ENCODE measurements at places on chromosomes 3 and 15.

- H3K4me1 ChIP-seq = no peaks in the 10 kb centered on the region
- no peak for DNase-seq
- no peaks in the 10 kb centered on the region for H3K36me3 ChIP-seq
- no peak overlapping the region for H3K4me3 ChIP-seq
Measured at GRCh38 chr3:149270180-149270579, 48.6 kb upstream of the CP start.

- no peaks in the 10 kb centered on the region for H3K36me3 ChIP-seq
- H3K4me3 ChIP-seq = no peak overlapping the region
- no peak for DNase-seq
- no peaks in the 10 kb centered on the region for H3K27me3 ChIP-seq
Measured at GRCh38 chr3:112304611-112305010, 10.6 kb upstream of the SLC9C1 start.

DNA sequence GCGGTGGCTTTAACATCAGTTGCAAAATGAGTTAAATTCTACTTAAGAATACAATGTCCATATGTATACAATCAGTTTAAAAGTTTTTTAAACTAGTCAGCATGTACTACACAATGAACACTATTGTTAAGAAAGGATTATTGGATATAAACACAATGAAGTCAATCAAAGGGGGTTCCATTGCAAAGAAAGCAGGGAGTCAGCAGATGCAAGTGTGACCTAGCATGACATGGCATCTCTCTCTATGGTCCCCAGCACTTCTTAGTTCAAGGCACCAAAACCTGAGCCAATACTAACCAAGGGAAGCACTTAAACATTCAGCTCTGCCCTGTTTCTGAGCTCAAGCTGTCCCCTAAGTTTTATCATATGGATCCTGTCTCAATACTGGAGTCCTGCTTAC lies 17.0 kb downstream of the KLHL6 start:
- H3K4me3 ChIP-seq = no peak overlapping the region
- no peak for DNase-seq
- H3K4me1 ChIP-seq = no peaks in the 10 kb centered on the region
- no peak overlapping the region for H3K27ac ChIP-seq
- no peaks in the 10 kb centered on the region for H3K36me3 ChIP-seq
- no peaks in the 10 kb centered on the region for H3K27me3 ChIP-seq

DNA sequence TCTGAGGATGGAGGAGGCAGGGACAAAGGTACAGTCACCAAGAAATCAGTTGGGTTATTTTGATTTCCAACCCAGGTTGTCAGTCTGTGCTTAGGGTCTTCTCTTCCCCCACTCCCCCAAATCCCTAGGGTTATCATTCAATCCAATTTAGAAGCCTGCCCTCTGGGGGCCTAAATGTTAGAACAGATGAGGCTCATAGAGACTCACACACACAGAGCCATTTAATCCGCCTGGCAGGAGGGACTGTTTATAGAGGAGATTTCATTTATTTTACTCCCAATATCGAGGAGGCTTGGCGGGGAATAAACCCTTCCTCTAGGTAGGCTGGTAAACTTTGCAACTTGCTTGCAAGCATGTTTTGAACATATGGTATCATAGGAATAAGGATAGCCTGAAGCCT lies 52.8 kb downstream of the RHCG start:
- H3K4me1 ChIP-seq = no peaks in the 10 kb centered on the region
- H3K36me3 ChIP-seq = no peaks in the 10 kb centered on the region
- H3K27me3 ChIP-seq = peaks cover 3% of the 10 kb centered on the region
- H3K4me3 ChIP-seq = no peak overlapping the region
- no peak for DNase-seq

- H3K4me3 ChIP-seq = no peak overlapping the region
- no peaks in the 10 kb centered on the region for H3K36me3 ChIP-seq
- DNase-seq = no peak
- no peak overlapping the region for H3K27ac ChIP-seq
- H3K4me1 ChIP-seq = no peaks in the 10 kb centered on the region
Measured at GRCh38 chr3:181265750-181266333, 276.3 kb upstream of the DNAJC19 start.

GRCh38 chr15:62989366-62990055 lies 53.0 kb upstream of the TPM1 start:
- H3K27me3 ChIP-seq = peaks cover 14% of the 10 kb centered on the region
- no peak overlapping the region for H3K4me3 ChIP-seq
- no peak for DNase-seq
- no peaks in the 10 kb centered on the region for H3K36me3 ChIP-seq
- H3K27ac ChIP-seq = no peak overlapping the region

DNA sequence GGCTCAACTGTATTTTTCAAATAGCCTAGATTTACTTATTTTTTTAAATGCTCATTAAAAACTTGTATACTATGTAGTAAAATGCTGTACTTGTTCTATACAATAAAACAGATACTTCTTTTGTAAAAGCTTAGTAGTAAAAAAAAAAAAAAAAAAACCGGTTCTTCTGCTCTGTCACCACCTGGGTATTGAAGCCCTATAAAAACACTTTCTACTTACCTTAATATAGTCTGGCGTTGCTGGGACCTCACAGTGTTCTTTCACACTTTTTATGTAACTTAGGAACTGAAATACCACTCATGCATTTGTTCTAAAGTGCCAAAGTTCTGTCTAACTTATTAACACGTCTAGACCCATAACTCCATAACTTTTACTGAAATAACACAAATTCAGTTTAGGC lies 61.4 kb downstream of the TASOR start:
- no peak overlapping the region for H3K4me3 ChIP-seq
- peaks cover 89% of the 10 kb centered on the region for H3K36me3 ChIP-seq
- H3K27me3 ChIP-seq = no peaks in the 10 kb centered on the region
- DNase-seq = no peak

GRCh38 chr3:156395961-156396710 lies 158.8 kb downstream of the SSR3 start:
- DNase-seq = no peak
- H3K27ac ChIP-seq = no peak overlapping the region
- no peaks in the 10 kb centered on the region for H3K27me3 ChIP-seq
- no peak overlapping the region for H3K4me3 ChIP-seq
- H3K36me3 ChIP-seq = no peaks in the 10 kb centered on the region

GRCh38 chr3:112027826-112028225 lies 6.7 kb upstream of the TMPRSS7 start:
- no peaks in the 10 kb centered on the region for H3K27me3 ChIP-seq
- no peak overlapping the region for H3K27ac ChIP-seq
- H3K4me3 ChIP-seq = no peak overlapping the region
- H3K4me1 ChIP-seq = no peaks in the 10 kb centered on the region

DNA sequence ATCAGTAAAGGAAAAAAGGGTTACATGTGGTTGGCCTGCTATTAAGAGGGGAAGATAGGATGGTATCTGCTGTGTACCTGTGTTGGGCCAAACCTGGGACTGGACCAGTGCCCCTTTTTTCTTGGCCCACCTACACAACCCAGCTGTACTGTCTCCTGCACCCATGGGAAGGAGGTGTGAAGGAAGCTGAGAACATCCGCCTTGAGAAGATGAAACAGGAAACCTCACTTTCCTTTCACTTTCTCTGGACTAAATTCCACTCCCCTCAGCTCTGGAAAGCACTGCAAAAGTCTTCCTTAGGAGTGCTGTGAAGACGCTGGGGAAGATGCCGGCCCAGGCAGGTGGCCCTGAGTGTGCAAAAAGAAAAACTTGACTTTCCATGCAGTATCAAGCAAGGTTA lies 37.6 kb downstream of the LRRN1 start:
- H3K4me3 ChIP-seq = no peak overlapping the region
- no peaks in the 10 kb centered on the region for H3K4me1 ChIP-seq
- H3K27me3 ChIP-seq = no peaks in the 10 kb centered on the region
- H3K27ac ChIP-seq = no peak overlapping the region
- no peak for DNase-seq

- no peak overlapping the region for H3K27ac ChIP-seq
- no peaks in the 10 kb centered on the region for H3K27me3 ChIP-seq
- DNase-seq = no peak
Measured at GRCh38 chr15:40245666-40246450, 7.0 kb downstream of the PAK6 start.

Measured in DND-41 (cell line).